ENCODE measurements at places on chromosomes 1 and 21.

DNA sequence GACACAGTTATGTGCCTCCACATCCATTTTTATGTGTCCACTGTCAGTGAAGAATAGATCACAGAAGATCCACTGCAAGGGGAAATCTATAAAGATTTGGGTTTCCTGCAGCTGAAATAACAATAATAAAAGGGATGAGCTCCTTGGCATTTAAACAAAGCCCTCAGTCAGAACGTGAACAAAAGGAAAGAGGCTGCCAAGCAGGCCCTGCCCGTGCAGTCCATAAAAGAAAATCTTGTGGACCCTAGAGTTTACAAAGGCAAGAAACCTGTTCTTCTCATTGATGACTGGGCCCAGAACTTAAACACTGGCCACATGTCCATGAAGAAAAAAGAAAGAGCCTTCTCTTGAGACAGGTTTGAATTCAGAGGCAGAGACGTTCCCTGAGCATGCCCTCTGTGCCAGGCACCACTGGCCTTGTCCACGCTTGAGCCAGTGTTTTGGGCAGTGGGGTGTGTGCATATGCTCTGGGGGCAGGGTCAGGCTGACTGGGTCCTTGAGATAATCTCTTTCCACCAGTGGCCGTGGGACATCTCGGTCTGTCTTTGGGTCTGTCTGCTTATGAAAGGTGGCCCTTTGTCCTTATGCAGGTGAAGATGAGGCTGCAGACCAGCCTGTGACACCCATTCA is 142.7 kb downstream of the HIVEP3 start:
- no peak for DNase-seq

DNA sequence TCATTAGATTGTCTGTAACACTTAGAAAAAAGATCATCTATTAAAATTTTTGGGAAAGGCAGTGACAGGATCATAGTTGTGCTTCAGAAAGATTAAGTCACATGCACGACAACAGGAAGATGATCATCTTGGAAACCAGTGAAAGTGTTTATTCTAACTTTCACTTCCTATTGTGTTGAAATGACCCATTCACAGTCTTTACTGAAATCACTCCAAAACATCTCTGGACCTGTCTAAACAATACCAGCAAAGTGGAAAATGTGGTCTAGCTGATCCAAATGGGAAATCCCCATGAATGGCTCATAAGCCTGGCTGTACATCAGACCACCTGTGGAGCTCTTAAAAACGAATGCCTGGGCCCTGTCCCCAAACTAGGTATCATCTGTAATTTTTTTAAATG is 111.1 kb upstream of the ETV3 start:
- DNase-seq: no peak

GRCh38 chr1:180280617-180281016 is 50.6 kb downstream of the LHX4 start:
- DNase-seq: no peak

DNA sequence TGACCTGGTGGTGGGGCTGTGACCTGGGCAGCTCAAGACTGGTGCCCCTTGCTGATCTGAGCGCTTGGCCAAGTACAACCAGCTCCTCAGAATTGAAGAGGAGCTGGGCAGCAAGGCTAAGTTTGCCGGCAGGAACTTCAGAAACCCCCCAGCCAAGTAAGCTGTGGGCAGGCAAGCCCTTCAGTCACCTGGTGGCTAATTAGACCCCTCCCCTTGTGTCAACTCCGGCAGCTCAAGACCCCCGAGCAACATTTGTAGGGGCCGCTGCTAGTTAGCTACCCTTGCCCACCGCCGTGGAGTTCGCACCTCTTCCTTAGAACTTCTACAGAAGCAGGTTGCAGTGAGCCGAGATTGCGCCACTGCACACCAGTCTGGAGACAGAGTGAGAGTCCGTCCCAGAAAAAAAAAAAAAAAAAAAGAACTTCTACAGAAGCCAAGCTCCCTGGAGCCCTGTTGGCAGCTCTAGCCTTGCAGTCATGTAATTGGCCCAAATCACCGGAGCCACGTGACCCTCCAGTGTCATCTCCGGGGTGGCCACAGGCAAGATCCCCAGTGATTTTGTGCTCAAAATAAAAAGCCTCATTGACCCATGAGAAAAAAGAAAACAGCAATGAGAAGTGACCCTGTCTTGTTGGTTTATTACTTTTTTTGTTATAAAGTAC is 39.3 kb upstream of the LGALS8 start:
- DNase-seq: no peak

DNA sequence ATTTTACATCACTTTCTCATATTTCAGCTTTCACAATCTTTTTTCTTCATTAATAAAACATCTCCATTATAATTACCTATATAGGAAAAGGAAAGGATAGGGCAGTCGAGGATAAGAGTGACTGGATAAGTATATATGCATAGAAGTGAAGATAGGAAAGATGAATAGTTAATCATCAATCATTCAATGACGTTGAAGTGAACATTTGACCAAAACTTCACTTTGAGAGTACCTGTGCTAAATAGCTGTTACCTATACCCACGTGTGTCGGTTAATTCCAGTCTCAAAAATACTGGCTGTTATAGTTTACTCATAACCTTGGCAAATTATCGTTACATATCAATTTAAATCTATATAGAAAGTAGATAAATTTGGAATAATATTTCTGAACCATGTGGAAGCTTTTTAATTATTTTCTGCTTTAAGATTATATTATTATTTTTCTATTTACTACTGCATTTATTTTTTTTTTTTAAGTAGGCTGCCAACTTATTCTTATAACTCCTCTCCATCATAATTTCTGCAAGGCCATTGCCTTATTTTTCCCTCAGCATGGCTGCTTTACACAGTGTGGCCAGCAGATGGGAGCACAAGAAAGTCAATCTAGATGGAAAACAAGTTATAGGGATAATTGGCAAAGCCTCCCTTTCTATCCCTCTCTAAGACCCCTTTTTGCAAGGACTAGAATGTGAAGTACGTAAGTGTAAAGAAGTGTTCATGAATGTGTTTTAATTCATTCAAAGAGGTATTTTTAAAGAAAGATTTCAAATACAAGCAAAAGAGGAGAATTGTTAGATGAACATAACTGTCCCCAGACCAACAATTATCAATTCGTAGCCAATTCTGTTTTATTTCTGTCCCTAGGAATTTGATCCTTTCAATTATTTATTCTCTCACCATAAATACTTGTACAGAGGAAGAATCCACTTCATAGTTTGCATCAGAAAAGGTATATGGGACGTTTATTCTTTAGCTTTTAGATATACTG is 290.4 kb downstream of the KCNT2 start:
- peak; percentile 19 for DNase-seq

DNA sequence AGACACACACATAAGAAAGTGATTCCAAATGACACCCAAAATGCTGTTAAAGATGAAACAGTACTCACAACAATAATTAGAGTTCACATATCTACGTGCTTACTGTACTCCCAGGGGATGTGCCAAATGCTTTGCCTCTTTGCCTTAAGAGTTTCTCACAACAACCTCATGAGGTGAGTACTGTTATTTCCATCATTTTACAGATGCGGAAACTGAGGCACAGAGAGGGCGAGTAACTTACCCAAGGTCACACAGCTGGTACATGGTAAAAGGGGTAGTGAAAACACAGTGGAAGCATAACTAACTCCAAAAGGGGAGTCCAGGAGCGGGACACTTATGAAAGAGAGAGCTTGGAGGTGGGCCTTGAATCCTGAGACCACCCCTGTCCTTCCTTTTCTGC is 171.8 kb downstream of the ACTL8 start:
- DNase-seq: peak; percentile 86

GRCh38 chr1:119564548-119564947 is 57.5 kb downstream of the HSD3B1 start:
- DNase-seq: no peak

GRCh38 chr21:46317710-46318463 is 5.8 kb downstream of the C21orf58 start:
- no peak for DNase-seq

DNA sequence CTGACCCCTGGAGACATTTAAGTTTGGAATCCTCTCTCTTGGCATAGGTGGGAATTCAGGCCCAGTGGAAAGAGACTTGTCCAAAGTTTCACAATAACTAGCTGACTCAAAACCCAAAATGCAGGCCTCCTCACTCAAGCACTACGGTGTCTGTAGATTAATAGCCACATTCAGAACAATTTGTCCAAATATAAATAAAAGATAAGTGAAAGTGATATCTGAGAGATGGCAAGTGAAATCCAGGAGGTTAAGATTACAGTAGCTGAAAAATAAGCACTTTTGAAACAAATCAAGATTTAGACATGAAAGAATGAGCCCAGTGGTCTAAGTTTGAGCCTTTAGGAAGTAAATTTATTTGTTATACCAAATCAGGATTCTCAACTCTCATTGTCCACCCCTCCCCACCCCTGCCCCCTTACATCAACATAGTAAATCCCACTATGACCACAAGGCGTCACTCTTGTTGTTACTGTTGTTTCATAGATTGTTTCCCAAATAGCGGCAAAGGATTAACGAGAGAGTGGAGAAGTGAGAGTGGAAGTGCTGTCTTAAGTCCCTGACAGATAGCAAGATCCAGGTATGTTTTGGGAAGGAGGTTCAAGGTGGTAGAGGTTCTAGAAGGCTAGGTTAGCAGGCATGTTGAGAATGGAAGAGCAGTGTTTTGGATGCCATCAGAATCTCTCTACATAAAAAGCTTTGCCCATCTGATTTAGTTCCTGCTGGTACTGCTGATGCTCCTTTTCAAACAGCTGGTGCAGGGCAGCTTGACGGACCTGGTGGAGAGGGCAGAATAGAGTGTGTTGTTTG is 7.1 kb upstream of the TPM3 start:
- peak; percentile 46 for DNase-seq

GRCh38 chr21:21341041-21341440 is 342.8 kb downstream of the NCAM2 start:
- no peak for DNase-seq

- no peak for DNase-seq
These were observed 16.7 kb downstream of the PALMD start for GRCh38 chr1:99662539-99663080.

- peak; percentile 51 for DNase-seq
These were observed 449 bp upstream of the RCAN3 start for GRCh38 chr1:24502065-24502708.

- DNase-seq: no peak
These were observed 455.9 kb downstream of the PLPP3 start for GRCh38 chr1:56123421-56123820.

- no peak for DNase-seq
These were observed 57.4 kb downstream of the GALNT2 start for GRCh38 chr1:230124186-230125128.

DNA sequence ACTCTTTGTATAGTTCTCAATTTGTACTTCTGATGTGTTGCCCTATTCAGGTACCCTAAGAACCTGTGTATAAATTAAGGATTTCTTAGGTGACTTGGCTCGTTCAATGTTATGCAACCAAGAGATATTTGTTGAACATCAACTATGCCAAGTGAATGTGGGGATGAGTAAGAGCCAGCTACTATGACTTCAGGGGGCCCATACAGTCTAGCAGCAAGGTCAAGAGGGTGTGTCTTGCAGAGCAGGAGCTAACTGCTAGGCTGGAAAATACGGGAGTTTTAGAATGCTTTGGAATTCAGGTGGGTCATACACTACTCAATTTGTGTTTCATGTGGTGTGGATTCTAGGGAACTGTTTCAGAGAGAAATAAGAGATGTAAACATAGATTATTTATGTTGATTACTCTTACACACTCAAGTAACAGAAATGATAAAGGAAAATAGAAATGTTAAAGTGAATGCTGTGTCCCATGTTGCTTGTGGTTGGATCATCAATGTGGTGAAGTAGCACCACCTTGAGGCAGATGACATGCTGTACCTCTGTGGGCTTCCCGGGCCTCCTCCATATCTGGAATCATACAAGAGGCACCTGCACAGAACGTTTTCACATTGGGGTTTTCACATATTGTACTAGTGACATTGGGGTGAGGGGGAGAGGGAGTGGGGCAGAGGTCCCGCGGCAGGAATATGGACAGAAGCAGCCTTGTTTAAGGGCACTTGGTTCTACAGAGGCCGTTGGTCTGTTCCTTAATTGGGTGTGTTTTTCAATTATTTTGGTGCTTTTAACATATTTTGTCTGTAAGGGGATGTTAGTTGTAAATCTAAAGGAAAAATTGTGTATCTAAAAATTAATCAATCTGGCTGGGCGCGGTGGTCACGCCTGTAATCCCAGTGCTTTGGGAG is 12.4 kb downstream of the ARPC5 start:
- peak; percentile 12 for DNase-seq

GRCh38 chr1:88890791-88891317 is 513 bp downstream of the GTF2B start:
- DNase-seq: no peak

DNA sequence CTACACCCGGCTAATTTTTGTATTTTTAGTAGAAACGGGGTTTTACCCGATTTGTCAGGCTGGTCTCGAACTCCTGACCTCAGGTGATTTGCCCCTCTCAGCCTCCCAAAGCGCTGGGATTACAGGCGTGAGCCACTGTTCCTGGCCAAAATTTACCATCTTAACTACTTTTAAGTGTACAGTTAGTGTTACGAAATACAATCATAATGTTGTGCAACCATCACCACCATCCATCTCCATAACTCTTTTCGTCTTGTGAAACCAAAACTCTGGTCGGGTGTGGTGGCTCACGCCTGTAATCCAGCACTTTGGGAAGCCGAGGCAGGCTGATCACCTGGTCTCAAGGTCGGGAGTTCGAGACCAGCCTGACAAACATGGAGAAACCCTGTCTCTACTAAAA is 14.1 kb upstream of the ZBTB40 start:
- DNase-seq: no peak

DNA sequence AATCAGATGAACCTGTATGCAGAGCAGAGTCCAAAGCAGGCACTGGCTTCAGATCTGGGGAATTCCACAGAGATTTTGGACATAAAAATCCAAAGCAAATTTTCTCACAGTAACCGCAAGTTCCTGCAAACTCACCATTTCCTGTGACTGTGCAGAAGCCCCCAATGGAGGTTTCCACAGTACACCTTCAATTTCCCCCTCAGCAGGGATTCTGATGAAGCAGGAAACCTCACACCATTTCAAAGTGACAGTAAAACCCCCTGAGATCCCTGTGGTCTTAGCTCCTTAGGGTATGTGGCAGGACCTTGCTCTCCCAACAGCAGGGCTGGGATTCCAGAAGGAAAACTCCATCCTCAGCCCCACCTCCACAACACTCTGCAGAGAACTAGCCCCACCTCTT is 6.0 kb upstream of the TGFBR3 start:
- DNase-seq: no peak

DNA sequence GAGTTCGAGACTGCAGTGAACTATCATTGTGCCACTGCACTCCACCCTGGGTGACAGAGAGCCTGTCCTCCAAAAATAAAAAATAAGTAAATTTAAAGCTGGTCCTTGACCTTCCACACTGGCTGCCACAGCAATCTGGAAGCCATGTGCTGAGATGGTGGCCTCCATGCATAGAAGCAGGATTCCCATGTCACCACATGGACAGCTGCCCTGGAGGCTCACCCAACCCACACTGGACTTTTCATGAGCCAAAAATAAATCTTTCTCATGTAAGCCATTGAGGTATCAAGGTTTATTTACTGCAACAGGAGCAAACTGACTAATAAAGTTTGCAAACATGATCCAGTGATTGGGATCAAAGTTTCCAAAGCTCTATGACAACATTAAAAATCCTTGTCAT is 88.5 kb downstream of the SETD4 start:
- DNase-seq: no peak

- DNase-seq: no peak
These were observed 95.6 kb upstream of the JUN start for GRCh38 chr1:58879464-58879863.

GRCh38 chr1:232137066-232137465 is 492.9 kb downstream of the SIPA1L2 start:
- no peak for DNase-seq
